ENCODE measurements at places on chromosomes 13 and 19.

- DNase-seq = no peak
These were observed 114.9 kb upstream of the WASF3 start for GRCh38 chr13:26442541-26442940.

DNA sequence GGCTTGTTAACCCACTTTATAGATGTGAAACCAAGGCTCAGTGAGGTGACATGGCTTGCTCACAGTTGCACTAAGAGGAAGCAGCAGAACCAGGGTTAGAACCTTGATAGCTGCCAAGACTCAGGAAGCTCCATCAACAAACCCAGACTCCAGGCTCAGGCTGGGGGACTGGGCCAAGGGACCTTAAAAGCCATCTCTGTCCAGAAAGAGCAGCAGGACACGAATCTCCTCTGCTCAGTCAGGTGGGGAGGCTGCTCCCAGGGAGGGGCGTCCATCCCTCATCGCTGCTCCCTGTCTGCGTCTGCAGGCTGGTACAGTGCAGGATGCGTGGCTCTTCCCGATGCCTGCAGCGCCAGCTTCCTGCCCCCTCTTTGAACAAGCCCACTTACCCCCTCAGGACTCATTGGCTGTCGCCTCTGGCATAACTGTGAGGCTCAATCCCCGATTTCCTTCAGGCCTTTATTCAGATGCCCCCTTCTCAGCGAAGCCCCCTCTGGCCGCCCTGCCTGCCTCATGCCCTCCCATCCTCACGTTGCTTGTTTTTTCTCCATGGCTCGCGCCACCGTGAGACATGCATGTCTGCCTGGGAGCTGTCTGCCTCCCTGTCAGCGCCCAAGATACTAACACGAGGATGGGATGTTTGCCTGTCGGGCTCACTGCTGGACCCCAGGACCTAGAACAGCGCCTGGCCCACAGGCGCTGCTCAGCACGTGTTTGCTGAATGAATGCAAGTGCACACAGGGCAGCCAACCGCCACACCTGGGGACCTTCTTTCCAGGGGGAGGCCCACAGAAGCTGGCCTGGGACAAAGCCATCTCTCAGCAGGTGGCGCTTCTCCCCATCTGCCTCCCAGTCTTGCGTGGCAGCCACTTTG is 21.5 kb downstream of the AKT2 start:
- no peak for DNase-seq

DNA sequence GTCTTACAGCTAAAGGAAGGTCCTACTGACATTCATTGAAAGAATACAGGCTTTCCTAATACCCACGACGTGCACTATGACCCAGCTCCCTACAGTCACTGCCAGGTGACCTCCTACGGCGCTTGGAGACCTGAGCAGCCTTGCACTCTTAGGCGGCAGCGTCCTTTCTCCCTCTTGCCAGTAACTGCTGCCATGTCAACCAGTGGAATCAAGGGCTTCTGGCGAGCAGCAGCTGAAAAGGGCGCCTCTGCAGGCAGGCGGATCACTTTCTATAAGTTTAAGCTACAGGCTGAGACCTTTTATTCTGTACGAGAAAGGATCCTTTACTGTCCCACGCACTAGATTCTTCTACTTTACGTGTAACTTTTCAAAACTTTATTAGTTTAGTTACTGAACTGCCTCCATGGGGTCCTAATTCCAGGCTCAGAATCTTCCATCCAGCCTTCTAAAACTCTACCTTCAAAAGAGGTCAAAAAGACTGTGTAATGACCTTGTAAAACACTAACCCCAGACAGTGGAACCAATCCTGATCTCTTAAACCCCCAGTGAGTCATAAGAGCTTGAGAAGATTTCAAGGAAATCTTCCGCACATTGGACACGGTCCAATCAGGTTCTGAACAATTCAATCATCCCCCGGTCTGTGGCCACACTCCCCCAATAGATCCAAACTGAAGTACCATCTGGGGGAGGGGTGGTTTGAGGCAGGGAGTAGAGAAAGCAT is 1.9 kb downstream of the KCTD12 start:
- DNase-seq = no peak

DNA sequence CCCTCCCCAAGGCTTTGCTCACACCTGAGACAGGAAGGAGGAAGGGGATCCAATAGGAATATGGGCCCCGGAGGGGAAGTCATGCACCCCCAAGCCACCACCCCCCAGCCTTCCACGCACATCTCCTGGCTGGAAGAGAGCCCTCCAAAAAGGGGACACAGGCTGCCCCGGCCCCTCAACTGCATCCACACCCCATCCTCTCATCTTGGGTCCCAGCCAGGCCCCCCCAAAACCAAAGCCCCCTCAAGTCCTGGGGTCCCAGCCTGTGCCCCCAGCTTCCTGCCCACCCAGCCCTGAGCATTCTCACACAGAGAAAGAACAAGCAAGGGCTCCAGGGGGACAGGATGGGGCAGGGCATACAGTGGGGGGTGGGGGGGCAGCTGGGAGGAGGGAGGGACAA is 12.1 kb downstream of the SMIM24 start:
- no peak for DNase-seq

- DNase-seq = no peak
These were observed 50.3 kb downstream of the ARHGEF7 start for GRCh38 chr13:111165241-111166010.

GRCh38 chr13:99722931-99723330 is 221.7 kb downstream of the TM9SF2 start:
- no peak for DNase-seq

GRCh38 chr19:33486407-33486806 is 35.2 kb downstream of the PEPD start:
- no peak for DNase-seq

DNA sequence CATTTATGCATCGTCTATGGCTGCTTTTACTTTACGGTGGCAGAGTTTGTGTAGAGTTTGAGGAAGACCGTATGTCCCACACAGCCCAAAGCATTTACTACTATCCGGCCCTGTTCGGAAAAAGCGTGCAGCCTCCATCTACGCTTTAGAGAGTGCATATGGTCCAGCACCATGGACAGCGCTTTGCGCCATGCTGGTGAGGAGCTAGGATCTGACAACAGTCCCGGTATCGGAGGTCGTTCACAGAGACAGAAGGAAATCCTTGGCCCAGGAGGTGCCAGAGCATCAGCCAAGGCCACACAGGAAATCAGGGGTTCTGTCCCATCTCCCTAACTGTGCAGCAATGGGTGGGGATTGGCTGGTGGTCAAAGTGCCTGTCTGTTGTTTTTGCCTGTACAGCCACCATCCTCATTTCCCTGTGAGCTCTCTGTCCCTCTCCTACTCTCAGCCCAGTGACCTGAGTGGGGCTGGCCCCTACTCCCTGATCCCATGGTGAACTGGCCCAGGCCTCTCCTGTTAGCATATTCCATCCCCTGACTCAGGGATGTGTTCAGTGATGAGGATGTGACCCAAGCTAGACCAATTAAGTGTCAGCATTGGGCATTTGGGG is 16.2 kb upstream of the PRODH2 start:
- peak; percentile 21 for DNase-seq

GRCh38 chr19:48964205-48965039 is 687 bp upstream of the FTL start:
- no peak for DNase-seq

GRCh38 chr19:46019270-46019669 is 3.6 kb downstream of the PGLYRP1 start:
- DNase-seq = no peak

GRCh38 chr13:31733066-31733465 is 6.3 kb upstream of the RXFP2 start:
- no peak for DNase-seq

DNA sequence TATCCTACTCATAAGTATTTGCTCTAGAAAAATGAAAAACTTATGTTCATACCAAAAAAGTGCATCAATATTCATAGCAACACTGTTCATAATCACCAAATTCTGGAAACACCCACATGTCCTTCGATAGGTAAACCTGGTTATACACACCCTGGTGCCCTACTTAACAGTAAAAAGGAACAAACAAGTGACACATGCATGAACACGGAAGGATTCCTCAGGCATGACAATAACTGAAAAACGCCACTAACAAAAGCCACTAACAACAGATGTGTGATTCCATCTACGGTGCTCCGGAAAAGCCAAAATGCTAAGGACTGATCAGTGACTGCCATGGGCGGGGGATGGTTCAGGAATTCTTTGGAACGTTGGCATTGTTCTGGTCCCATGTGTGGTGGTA is 65.5 kb downstream of the STK24 start:
- DNase-seq = no peak

DNA sequence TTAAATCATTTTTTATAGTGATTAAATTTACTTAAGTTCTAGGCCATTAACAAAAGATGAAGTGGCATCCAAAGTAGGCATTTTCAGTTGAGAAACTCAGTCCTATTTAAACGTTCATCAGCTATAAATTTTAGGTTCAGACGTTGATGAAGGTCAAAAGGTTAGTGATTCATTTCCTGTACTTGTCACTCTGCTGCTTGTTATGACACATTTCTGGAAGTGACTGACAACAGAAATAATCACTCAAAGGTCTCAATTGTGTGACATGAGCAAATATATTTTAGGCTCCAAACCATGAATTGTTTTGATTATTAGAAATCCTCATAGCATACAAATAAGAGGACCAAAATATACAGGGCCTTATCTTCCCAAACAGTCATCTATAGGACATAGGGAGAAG is 10.3 kb upstream of the EDNRB start:
- DNase-seq = no peak

- DNase-seq = no peak
These were observed 484.5 kb downstream of the COG6 start for GRCh38 chr13:40139896-40140520.

DNA sequence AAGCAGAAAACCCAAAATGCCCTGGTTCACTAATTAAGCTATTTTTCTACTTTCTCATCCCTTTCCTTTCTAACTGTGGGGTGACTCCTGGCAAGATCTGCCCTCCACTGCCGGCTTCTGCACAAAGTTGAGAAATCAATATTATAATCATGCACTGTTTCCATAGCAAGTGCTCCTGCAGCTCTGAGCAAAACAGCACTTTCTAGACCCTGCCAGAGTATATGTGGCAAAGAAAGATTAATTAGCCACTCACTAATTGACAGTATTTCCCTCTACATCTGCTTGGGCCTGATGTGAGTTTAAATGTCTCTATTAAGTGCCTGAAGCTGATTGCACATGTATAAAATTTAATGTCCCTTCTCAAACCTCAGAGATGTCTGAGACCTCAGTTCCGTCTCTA is 39.5 kb upstream of the FAM216B start:
- no peak for DNase-seq

- DNase-seq = no peak
These were observed 66.6 kb downstream of the ARHGEF18 start for GRCh38 chr19:7415163-7415856.

GRCh38 chr19:45076029-45076850 is at the start of gene ZNF296:
Gene ZNF296 (minus strand): TSS chr19:45076478. CDS start chr19:45076373, 105 bp downstream.
- DNase-seq = no peak

GRCh38 chr19:18274781-18275356 is 617 bp upstream of the IQCN start:
- DNase-seq = no peak

DNA sequence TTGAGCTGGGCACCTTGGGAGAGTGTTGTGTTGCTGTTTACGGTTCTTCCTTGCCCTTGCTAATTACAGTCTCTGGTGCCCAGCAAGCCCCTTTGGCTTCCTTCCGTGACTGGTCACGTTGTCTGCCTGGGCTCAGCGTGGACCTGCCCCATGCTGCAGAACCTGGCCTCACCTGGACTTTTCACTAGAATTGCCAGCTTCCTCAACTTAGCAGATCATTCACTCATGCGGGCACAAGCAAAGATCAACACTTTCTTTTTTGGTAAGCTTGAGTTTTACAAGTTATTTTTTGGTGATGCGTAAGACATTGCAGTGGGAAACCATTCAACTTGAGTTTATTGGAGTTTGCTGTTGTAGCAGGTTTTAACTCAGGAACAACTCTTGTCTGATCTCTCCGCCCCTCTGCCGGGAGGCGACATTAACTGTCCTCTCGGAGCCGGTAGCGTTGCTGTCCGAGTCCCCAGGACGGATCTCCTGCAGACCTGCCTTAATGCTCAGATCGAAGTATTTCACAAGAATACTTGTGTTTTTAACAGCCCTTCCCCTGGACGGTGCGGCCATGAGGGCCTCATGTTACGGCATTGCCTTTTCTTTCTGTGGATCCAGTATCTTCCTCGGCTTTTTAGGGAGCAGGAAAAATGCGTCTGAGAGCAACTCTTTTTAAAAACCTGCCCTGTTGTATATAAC is 15.7 kb upstream of the TEX29 start:
- no peak for DNase-seq

DNA sequence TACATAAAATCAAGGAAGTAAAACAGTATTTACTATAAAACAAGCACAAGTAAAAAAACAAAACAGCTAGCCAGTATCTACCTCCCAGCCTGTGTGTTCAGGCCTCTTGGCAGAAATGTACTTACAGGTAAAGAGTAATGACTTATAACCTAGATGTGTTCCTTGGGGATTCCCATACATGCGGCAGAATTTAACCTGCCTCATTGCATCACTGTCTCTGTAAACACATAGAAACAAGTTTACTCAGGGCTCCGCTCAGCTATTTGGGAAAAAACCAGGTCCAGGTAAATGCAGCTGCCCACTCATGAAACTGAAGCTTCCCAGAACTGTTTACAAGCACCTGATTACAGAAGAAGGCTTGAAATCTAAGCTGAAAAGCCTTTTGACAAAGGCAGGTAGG is 50.7 kb upstream of the SERP2 start:
- no peak for DNase-seq

GRCh38 chr13:22648320-22648801 is 532.4 kb upstream of the SGCG start:
- DNase-seq = no peak

DNA sequence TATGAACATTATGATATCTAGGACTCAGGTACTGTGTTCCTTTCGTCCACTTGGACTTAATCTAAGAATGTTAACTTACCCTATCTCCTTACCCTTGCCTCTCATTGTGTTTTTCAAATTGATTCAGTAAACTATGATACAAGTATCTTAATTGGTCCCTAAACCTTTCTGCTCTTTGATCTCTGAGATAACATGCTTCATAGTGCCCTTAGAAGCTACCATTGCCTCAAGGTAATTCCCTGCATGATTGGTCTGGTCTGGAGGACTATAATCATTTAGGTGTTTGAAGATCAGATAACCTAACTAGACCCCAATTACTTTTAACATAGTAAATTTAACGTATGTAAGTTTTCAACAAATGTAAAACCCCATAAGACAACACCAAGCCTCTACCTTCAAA is 169.9 kb upstream of the NBEA start:
- DNase-seq = no peak

- no peak for DNase-seq
These were observed 442 bp downstream of the REXO1 start for GRCh38 chr19:1847684-1848398.

GRCh38 chr13:112457485-112457884 is 81.3 kb downstream of the SPACA7 start:
- no peak for DNase-seq

Data from fibroblast of skin of left biceps (primary cell).